Stimulated activated CD8-positive, alpha-beta memory T cell treated with anti-CD3 and anti-CD28 coated beads, Interleukin-15, amount 100 ng/mL, for 4 hours (primary cell): ENCODE measurements at places on chromosomes 4 and X.

GRCh38 chrX:72382202-72382595, 76.5 kb upstream of the CITED1 start:
- no peak for DNase-seq

- DNase-seq = no peak
Measured at GRCh38 chr4:185211035-185211434, 1.6 kb downstream of the SNX25 start.

- DNase-seq = no peak
Measured at GRCh38 chr4:186586205-186586604, 30.8 kb upstream of the MTNR1A start.

DNA sequence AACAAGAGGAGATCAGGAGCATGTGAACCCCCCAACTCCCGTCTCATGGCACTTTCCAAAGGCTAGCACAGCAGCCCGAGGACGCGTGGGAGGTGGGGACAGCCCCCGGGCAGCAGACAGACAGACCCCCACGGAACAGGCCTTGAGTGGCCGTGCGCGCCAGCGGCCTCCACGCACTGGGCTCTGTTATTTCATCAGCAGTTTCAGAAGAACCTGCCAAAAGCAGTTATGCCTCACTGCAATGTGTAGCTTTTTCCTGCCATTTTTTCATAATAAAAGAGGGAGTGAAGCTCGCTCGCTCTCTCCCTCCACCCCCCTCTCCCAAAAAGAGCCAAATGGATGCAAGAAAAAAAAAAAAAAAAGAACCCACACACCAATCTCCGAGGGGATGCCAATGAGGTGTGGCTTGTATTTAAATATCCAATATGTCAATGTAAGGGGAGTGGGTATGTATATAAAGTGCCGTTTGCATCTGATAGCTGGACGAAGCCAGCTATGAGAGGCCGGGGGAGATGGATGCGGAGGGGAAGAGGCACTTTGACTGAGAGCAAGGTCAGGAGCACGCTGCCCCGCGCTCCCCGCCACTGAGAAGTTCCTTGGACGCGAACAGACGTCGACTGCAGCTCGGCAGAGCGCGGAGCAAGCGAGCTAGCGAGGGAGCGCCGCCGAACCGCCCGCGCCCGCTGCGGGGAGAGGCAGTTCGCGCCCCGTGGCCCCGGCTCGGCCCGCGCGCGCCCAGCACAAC, at the start of gene FGF16:
Gene FGF16, plus strand, starts transcription at position 482 of the 745 bp plus-strand sequence. CDS start 286 bp downstream, outside the sequence.
- no peak for DNase-seq

GRCh38 chr4:76563454-76564122, 128.6 kb downstream of the SHROOM3 start:
- no peak for DNase-seq

- DNase-seq = no peak
Measured at GRCh38 chr4:134043266-134043665, 158.3 kb downstream of the PABPC4L start.

DNA sequence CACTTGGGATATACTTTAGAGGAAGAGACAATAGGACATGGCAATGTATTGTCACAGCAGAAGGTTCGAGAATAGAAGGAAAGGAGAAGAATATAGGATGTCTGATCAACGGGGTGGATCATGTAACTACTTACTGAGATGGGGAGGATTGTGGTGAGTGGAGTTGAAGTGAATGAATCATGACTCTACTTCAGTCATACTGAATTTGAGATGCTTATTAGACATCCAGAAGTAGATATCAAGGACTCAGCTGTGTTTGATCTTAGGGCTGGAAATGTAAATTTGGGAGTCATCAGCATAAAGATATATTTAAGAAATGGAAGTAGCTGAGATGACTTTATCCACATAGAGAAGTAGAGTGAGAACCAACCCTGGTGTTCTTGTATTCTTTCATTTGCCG, 29.1 kb upstream of the DHX15 start:
- DNase-seq = no peak

GRCh38 chr4:109303140-109303496, 660 bp upstream of the COL25A1 start:
- DNase-seq = no peak

- no peak for DNase-seq
Measured at GRCh38 chr4:81634766-81635549, 163.3 kb upstream of the RASGEF1B start.

DNA sequence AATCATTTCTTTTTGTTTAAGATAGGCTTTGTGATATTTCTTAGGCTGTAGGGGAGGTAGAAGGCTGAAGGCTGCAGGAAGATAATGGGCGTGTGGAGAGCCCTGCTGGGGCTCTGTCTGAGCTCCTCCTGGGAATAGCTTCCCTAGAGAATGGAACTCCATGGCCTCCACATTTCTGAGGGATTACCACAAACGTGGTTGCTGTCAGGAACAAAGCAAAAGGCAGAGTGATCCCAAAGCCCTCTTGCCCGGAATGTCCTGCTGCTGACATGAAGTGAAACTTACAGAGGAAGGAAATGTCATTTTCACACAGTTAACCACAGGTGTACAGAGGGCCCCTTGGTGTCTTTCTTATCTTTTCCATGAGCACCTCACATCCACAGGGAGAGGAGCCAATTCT, 89.3 kb downstream of the DDIT4L start:
- no peak for DNase-seq
